Thoracic aorta (tissue), 2 donors: ENCODE measurements at places on chromosomes 7 and 10. TPM values are rescaled to one million over a fixed set of nuclear protein-coding genes. Genes with fewer than 3 reads are reported as not detected.

DNA sequence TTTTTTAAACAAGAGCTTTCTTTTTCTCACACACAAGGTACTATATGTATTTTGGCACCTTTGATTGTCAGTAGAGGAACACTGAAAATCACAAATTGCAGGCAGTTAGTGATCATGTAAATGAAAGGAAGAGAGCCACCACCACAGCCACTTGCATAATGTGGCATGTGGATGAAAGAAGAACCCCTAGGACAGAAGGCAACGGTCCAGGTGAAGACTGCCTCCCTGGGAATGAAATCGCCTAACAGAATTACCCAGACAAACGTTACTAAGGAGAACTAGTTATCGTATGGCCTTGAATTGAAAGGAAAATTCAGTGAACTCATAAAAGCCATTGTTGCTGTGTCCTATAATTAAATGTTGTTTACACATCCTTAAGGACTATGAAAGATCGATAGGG, 41.2 kb upstream of the PTPRZ1 start:
- no peaks in the 10 kb centered on the region for H3K4me1 ChIP-seq
- no peaks in the 10 kb centered on the region for H3K36me3 ChIP-seq
- DNase-seq = no peak

DNA sequence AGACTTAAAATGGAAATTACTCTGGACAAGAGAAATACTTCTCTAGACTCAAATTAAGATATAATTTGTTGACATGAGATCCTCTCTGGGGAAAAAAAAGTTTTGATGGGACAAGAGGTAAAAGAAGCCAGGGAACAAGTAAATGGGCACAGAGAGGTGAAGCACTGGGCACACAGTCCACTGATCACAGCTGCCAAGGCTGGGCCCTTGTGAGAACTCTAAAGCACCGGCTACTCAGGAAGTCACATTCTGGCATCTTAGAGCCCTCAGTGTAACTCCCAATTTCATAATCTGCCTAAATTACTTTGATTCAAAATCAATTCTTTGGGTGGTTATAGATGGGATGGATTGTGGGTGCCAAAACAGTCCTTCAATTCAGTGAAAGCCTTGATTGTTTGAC, 123.2 kb upstream of the CACNA2D1 start:
- H3K36me3 ChIP-seq = no peaks in the 10 kb centered on the region
- H3K4me3 ChIP-seq = no peak overlapping the region
- no peak overlapping the region for H3K27ac ChIP-seq

DNA sequence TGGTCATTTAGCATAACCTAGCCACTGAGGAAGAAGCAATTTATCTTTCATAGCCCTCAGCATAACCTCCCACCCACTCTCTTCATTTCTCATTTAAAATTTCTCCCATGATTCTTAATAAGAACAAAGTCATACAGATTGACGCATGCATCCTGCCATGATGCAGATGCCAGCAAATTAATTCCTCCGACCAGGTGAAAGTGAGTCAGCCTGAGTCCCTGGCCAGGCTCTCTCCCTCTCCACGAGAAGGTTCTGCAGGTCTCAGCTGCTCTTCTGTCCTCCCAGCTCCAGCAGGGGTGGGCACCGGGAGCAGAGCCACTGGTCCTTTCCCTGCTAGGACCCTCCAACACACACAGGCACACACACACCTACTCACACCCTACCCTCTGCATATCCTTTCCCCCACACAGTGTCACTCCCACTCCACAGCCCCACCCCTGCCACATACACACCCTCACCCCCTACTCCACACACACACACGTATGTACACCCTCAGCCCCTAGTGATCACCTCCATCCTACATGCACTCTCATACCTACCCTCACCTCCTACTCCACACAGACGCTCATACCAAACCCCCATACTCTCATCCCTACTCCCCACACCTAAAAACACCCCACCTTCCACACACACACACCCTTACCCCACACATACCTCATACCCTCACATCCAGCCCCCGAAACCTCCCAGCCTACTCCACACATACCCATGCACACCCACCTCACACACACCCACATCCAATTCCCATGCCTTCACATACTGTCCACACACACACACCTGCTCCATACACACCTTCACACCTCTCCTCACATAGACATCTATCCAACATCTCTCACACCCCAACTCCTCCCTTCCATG, 78.0 kb downstream of the FAM13C start:
- H3K36me3 ChIP-seq = no peaks in the 10 kb centered on the region
- no peak overlapping the region for H3K27ac ChIP-seq
- DNase-seq = no peak
- no peaks in the 10 kb centered on the region for H3K4me1 ChIP-seq
- H3K4me3 ChIP-seq = no peak overlapping the region

DNA sequence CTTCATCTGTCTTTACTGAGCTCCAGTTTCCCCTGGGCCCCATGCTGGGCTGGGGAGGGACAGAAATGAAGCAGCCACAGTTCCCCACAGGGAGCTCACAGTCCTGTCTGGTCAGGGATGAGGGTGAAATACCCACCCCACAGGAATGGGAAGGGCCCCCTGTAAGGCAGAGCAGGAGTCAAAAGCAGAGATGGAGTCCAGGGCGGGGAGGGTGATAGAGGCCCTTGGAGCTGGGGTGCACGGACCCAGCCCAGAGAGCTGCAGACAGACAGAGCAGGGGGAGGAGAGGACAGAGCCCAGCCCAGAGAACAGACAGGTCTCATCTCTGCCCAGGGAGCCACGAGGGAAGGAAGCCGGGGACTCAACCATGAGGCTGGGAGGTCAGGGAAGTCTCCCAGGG, 34.9 kb upstream of the ZNF488 start:
- no peaks in the 10 kb centered on the region for H3K27me3 ChIP-seq
- no peaks in the 10 kb centered on the region for H3K36me3 ChIP-seq
- H3K4me3 ChIP-seq = no peak overlapping the region
- no peak for DNase-seq
- H3K4me1 ChIP-seq = no peaks in the 10 kb centered on the region

DNA sequence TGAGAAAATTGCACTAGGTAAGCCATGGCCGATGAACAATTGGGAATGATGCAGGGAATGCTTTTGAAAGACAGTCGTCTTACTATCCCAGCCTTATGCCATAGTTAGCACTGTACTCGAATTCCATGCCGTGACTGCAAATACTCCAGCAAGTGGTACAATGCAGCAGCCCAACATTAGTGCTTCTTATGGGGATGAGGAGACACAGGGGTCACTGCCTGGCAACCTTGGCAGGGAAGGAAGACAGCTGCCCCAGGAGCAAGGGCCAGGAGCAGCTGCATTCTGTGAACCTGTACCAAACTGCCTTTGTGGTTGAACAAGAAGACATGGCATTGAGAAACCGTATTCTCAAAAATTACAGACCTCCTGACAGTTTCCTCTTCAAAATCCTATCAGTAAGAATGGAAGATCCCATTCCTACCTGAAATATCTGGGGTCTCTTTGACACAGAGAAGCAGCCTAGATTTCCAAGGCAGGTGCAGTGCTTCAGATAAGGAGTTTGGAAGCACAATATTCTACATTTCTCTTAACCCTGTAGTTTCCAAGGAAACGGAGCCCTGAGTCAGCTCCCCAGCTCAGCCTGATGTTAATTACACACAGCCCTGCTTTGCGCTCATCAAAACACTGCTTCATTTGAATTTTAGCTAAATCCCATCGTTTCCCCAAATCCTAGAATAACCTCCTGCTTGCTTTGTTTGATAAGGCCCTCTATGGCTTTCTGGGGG, 49.0 kb upstream of the FRMD4A start:
- H3K36me3 ChIP-seq = no peaks in the 10 kb centered on the region
- H3K4me1 ChIP-seq = no peaks in the 10 kb centered on the region
- no peaks in the 10 kb centered on the region for H3K27me3 ChIP-seq

SLC13A1 gene
- not detected for total RNA-seq

PLEKHS1 gene
- total RNA-seq = 0.14 TPM

TMEM176A gene
- 23.4 TPM for total RNA-seq
